B cell (primary cell): ENCODE measurements at places on chromosomes 1 and 21. TPM values are rescaled to one million over a fixed set of nuclear protein-coding genes. Genes with fewer than 3 reads are reported as not detected.

The TNNT2 gene
- total RNA-seq = not detected in 2 replicates

The EDN2 gene
- total RNA-seq = not detected in 2 replicates

The DMRTA2 gene
- not detected in 2 replicates for total RNA-seq

- no peaks in the 10 kb centered on the region for H3K4me1 ChIP-seq
- peak; percentile 5 for DNase-seq
- no peak overlapping the region for H3K27ac ChIP-seq
- H3K27me3 ChIP-seq = peaks cover 4% of the 10 kb centered on the region
These were observed 304.3 kb upstream of the ESRRG start for GRCh38 chr1:217027403-217028080.

- no peak overlapping the region for H3K4me3 ChIP-seq
- no peaks in the 10 kb centered on the region for H3K36me3 ChIP-seq
- no peaks in the 10 kb centered on the region for H3K27me3 ChIP-seq
- no peak overlapping the region for H3K27ac ChIP-seq
- DNase-seq = no peak
These were observed 209.8 kb upstream of the PRMT6 start for GRCh38 chr1:106846656-106847055.

DNA sequence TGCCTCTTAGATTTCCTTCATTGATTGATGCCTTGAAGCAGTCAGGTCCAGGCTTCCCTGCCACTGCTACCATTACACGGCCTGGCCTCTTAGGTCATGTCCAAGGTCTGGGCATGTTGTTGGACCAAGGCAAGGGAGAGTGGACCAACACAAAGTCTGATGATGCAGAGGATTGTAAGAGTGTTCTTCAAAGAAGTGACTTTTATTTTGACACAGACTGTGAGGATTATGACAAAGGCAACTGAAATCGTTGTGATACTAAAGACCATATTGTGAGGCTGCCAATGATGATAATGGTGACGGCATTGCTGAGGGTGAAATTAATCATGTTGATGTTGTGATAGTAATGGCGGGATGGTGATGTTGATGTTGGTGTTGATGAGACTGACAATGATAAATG, 149.5 kb downstream of the GRIK3 start:
- H3K4me3 ChIP-seq = no peak overlapping the region
- peaks cover 7% of the 10 kb centered on the region for H3K27me3 ChIP-seq
- H3K4me1 ChIP-seq = peaks cover 17% of the 10 kb centered on the region
- H3K36me3 ChIP-seq = no peaks in the 10 kb centered on the region

DNA sequence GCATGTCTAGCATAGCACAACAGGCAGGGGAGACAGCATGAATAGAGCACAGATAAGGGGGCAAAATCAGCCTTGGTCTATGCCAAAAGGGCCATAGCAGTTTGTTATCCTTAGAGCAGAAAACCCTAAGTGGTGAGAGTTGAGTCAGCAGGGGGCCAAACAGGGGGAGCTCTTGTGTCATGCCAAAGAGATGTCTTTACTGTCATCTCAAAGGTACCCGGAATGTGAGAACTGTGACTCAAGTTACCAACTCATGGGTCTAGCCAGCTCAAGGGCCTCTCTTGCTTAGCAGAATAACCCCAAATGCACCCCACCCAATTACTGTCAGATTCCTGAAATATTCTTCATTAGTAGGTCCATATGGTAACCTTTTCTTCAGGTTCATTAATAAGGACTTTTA, 45.9 kb upstream of the NRDC start:
- H3K27me3 ChIP-seq = no peaks in the 10 kb centered on the region
- H3K36me3 ChIP-seq = no peaks in the 10 kb centered on the region
- DNase-seq = no peak
- no peak overlapping the region for H3K4me3 ChIP-seq
- no peaks in the 10 kb centered on the region for H3K4me1 ChIP-seq

DNA sequence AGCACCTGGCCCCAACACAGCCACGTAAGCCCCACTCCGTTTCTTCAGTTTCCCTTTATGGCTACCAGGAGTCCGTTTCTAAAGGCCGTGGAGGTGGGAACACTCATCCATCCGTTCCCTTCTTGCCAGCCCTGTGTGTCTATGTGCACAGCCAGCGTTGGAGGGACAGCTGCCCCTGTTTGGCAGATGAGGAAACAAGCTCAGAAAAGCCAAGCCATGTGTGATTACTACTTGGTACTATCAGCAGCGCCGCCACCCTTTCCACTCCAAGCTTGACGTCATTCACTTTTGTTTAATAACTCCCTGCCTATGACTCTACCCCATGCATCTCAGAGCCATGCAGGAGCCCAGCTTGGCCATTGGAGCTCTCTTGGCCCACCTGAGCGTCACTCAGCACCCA, 3.5 kb downstream of the LRP8 start:
- no peak for DNase-seq
- H3K4me3 ChIP-seq = no peak overlapping the region
- H3K27ac ChIP-seq = no peak overlapping the region

- peaks cover 15% of the 10 kb centered on the region for H3K36me3 ChIP-seq
- peak; percentile 39 for DNase-seq
- H3K4me3 ChIP-seq = peak overlapping the region; percentile 71
- H3K27ac ChIP-seq = peak overlapping the region; percentile 91
- no peaks in the 10 kb centered on the region for H3K27me3 ChIP-seq
- peaks cover 63% of the 10 kb centered on the region for H3K4me1 ChIP-seq
These were observed 540 bp downstream of the ARHGEF2 start for GRCh38 chr1:155977690-155978324.

DNA sequence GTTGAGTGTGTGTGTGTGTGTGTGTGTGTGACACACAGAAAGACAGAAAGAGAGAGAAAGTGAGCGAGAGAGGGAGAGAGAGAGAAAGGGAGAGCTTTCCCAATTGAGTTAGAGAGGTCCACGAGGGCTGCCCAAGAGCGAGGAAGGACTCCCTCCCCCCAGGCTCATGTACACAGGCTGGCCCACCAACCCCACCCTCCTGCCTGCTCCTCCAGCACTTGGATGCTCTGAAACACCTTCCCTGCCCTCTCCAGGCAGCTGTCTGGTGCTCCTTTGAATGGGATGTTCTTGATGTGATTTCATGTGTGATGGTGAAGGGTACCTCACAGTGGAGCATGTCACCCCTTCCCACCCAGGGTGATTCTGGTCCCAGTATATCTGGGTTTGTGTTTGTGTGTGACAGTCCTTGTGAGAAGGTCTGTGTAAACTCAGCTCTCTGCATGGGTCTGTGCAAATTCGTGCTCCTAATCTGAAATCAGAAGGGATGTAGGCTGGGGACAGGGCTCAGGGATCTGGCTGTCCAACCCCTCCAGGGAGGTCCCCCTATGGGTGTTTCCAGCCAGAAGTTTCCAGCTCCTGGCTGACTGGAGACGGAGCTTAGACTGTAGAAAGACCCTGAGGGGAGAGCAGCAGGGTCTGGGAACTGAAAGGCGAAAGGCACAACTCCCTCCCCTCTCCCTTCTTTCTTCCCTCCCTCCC, 6.8 kb upstream of the PEAR1 start:
- H3K36me3 ChIP-seq = no peaks in the 10 kb centered on the region
- DNase-seq = no peak
- H3K4me3 ChIP-seq = no peak overlapping the region
- H3K4me1 ChIP-seq = peaks cover 2% of the 10 kb centered on the region

GRCh38 chr1:53572065-53572814, 113.0 kb downstream of the DMRTB1 start:
- H3K4me3 ChIP-seq = no peak overlapping the region
- H3K27ac ChIP-seq = no peak overlapping the region

GRCh38 chr21:37463083-37463801, 96.7 kb downstream of the DYRK1A start:
- H3K4me3 ChIP-seq = no peak overlapping the region
- no peaks in the 10 kb centered on the region for H3K27me3 ChIP-seq
- no peak overlapping the region for H3K27ac ChIP-seq
- H3K36me3 ChIP-seq = peaks cover 4% of the 10 kb centered on the region
- H3K4me1 ChIP-seq = peaks cover 52% of the 10 kb centered on the region

DNA sequence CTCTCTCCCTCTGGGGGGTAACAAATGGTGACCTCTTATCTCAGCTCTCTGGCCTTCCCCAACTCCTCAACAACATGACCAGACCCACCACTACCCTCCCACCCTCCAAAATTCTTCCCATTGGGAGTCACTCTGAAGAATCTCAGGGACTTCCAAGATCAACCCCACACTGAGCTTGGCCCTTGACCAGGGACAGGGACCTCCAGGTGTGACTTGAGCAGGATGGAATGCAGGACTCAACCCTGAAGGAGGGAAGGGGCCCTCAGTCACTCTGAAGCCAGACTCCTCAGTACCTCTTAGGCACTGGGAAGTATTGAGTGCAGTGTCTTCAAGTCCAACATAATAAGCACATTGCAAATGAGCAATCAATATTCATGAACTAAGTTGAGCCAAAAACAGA, 1.9 kb downstream of the CASQ1 start:
- no peak overlapping the region for H3K27ac ChIP-seq
- no peaks in the 10 kb centered on the region for H3K36me3 ChIP-seq
- peaks cover 9% of the 10 kb centered on the region for H3K4me1 ChIP-seq
- no peaks in the 10 kb centered on the region for H3K27me3 ChIP-seq
- DNase-seq = no peak
- no peak overlapping the region for H3K4me3 ChIP-seq

GRCh38 chr1:154353460-154353904, 28.2 kb downstream of the ATP8B2 start:
- peaks cover 33% of the 10 kb centered on the region for H3K27me3 ChIP-seq
- H3K4me3 ChIP-seq = no peak overlapping the region
- H3K4me1 ChIP-seq = peaks cover 18% of the 10 kb centered on the region

GRCh38 chr1:116738673-116739370, 15.4 kb upstream of the CD2 start:
- H3K4me1 ChIP-seq = peaks cover 24% of the 10 kb centered on the region
- no peak overlapping the region for H3K4me3 ChIP-seq
- H3K27ac ChIP-seq = peak overlapping the region; percentile 56
- DNase-seq = peak; percentile 69
- H3K36me3 ChIP-seq = no peaks in the 10 kb centered on the region
- H3K27me3 ChIP-seq = no peaks in the 10 kb centered on the region
